Stimulated activated CD4-positive, alpha-beta T cell treated with anti-CD3 and anti-CD28 coated beads, TNF-alpha, amount 100 ng/mL, for 48 hours (primary cell): ENCODE measurements at places on chromosomes 6 and 20.

GRCh38 chr6:43454696-43455530, 435 bp downstream of the DLK2 start:
- DNase-seq, result peak; percentile 13

DNA sequence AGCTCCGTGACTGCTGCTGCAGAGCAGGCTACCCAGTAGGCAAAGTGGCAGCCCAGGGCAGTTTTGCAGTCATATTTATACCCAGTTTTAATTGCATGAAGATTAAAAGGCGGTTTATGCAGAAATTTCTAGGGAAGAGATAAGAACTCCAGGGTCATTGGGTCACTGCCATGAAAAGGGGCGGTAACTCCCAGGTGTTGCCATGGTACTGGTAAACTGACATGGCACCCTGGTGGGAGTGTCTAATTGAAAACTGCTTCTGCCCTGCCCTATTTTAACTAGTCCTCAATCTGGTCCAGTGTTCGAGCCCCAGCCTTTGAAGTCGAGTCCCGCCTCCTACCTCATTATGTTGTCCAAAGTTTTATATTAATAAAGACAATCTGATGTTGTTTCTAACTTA, 75.0 kb upstream of the FUCA2 start:
- no peak for DNase-seq

DNA sequence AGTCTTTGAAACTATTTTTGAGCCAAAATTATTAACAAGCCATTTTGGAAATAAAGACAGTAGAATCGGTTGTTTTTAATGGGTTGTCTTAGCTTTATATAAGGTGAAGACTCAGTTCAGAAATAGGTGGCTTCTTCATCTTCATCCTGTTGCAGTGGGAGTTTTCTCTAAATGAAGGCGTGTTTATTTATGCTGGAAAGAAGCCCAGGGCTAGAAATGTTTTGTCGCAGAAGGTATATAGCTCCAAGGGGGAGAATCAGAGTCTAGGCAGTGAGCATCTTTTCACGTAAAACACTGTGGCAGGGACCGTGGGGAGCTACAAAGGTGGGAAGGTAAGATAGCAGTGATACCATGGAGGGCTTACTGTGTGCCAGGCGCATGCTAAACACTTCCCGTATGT, 34.3 kb downstream of the FARS2 start:
- DNase-seq, result no peak

DNA sequence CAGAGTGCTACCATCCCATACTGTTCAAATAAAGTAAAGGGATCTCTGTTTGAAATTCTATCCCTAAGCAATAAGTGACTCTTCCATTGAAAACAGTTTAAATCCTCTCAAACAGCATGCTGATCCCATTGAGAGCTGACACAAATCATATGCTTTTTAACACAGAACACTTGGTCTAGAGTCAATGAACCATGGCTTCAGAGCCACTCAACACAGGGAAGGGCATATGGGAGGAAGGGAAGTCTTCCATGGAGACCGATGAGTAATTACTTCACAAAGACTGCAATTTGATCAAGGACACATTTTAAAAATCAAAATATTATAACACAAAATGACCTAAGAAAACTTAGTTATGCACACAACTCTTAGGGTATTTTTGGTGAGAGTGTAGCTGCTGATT, 1073.0 kb upstream of the MAP3K7 start:
- no peak for DNase-seq

GRCh38 chr6:17836293-17836692, 129.6 kb upstream of the NUP153 start:
- DNase-seq, result no peak

- no peak for DNase-seq
Measured at GRCh38 chr6:56739836-56740815, 97.4 kb upstream of the DST start.
